Stromal cell of bone marrow (primary cell): ENCODE measurements at places on chromosomes 7 and 10.
A peak's percentile ranks its signal among the peaks of the same experiment; 100 is the strongest.

DNA sequence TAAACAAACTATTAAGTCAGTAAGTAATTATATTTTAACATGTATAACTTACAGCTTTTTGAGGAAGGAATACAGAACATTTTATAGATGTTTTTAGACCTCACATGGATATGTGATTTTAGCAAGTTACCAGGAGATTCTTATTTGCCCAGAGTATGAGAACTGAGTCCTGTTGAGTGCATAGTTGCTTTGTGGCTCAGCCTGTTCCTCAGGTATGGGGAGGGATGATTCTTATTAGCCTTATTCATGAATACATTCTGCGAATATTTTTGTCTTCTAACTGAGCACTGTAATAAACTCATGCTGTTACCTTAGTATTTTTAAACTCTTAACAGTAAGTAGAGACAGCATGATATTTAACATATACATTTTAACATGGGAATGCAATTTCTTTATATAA, 17.9 kb downstream of the BTAF1 start:
- DNase-seq, result no peak

DNA sequence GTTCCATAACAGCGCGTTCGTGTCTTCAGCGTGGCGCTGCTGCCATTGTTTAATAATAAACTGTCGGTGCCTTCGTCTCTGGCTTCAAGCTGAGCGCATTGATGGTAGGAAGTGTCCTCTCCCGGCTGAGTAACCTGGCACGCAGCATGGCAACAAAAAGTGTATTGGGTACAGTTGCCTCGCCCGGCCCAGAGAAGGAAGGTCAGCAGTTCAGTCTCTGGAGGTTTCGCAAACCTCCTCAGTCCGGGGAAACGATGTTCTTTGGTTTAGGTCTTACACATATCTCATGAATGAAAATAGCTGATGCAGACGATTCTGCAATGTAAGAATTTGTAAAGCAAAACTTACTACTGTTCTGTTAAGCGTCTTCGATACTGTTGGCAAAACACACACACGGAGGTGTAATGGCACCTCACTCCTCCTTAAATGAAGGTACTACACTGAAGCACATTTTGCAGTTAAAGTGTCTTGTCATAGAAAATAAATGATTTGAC, 739 bp upstream of the CCDC186 start:
- DNase-seq, result no peak

DNA sequence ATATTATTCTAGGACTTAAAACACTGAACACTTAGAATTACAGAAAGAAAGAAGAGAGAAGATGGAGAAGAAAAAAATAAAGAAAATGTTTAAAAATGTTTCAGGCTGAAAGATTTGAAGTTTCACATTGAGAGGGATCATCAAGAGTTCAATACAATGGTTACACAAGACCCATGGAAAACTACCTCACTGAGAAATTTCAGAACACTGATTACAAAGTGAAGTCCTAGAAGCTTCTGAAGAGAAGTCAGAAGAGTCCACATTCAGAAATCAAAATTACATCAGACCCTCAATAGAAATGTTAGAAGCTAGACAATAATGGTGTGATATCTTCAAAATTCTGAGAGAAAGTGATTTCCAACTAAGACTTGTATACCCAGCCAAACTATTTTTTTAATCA, 196.1 kb downstream of the MACC1 start:
- DNase-seq, result no peak

GRCh38 chr10:132685101-132685891, 100.7 kb downstream of the NKX6-2 start:
- DNase-seq, result no peak

DNA sequence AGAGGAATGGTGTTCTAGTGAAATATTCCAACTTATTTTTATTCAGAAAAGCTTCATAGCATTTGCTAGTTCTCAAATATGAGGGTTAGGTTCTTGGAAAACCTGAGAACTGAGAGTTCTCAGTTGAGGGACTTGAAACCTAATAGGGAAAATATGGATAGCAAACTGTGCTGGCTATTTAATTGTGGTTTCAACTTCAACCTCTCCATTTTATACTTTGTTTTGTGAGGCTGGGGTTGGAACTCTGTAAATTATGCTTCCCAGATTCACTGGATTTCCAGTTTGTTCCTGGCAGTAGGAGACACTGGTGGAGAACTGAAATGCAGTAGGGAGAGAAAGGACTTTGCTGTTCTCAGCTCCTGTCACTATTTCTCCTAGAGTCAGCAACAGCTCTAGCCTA, 52.7 kb downstream of the CDK14 start:
- DNase-seq, result no peak

DNA sequence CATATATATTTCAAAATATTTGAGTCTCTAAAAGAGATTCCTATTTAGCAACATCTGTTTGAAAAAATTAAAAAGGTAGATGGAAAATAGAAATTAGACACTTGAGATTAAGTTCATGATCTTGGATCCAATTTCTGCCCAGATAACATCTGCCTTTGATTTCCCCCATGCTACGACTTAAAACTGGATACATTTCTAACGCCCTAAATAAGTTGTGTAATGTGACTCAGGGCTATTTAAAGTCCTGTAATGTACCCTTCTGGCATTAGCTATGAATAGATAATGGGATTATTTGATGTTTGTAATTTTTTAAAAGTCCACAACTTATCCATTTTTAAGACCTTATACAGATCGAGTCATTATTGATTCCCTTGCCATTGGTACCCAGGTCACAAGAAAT, 23.4 kb downstream of the CFAP43 start:
- no peak for DNase-seq

- DNase-seq, result peak; percentile 22
Measured at GRCh38 chr10:75099952-75100763, 11.3 kb upstream of the SAMD8 start.

GRCh38 chr10:101075775-101076174, 14.0 kb downstream of the KAZALD1 start:
- no peak for DNase-seq

GRCh38 chr10:98489561-98490481, 43.1 kb upstream of the HPS1 start:
- no peak for DNase-seq

DNA sequence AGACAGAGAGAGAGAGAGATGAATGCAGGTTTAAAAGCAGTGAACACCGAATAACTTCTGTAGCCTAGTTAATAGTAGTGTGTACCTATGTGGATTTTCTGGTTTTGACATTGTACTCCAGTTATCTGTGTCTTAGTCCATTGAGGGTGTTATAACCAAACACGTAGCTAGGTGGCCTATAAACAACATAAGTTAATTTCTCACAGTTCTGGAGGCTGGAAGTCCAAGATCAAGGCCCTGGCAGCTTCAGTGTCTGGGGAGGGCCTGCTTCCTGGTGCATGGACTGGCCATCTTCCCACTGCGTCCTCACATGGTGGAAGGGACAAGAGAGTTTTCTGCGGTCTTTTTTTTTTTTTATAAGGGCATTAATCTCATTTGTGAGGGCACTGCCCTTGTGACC, 23.5 kb downstream of the AOC1 start:
- DNase-seq, result no peak

DNA sequence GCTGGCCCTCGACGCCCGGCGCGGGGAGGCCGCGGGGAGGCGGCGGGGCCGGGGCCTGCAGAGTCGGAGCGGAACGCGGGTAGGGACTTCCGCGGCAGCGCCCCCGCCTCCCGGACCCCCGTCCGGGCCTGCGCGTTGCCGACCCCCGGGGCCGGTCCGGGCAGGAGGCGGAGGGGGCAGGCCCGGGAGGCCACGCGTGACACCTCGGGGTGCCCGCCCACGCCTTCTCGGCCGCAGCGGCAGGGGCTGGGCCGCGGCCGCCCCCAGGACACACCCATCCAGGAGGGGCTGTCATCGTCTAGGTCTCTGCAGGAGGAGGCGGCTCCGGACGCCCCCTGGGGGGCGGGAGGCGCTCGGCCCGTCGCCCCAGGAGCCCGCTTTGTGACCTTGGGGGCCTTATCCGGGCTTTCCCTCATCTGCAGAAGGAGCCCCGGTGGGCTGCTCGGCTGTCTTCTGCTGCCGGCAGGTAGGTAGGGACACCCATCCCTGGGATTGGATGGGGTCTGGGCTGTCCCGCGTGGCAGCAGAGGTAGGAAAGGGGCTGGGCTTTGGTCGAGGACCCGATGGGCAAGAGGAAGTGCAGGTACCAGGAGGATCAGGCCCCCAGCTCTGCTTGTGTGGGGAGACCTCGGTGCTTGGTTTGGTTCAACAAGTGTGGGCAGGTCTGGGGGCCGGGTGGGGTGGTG, 569 bp downstream of the ZNF316 start:
- DNase-seq, result no peak

- no peak for DNase-seq
Measured at GRCh38 chr10:112969542-112969941, 19.5 kb downstream of the TCF7L2 start.

GRCh38 chr7:158289761-158290523, 297.7 kb downstream of the PTPRN2 start:
- DNase-seq, result no peak

DNA sequence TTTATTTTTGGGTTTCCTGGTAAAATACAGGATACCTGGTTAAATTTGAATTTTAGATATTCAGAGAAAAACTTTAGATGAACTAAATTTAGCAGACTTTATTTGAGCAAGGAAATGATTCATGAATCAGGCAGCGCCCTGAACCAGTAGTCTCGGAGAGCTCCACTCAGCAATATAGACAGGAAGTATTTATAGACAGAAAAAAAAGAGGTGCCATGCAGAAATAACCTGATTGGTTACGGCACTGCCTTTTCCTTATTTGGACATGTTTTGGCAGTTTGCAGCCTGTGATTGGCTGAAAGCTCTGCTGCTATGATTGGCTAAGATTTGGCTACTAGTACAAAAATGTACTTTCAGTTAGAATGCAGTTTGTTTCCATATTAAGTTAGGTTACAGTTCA, 198.3 kb upstream of the DKK1 start:
- DNase-seq, result no peak

DNA sequence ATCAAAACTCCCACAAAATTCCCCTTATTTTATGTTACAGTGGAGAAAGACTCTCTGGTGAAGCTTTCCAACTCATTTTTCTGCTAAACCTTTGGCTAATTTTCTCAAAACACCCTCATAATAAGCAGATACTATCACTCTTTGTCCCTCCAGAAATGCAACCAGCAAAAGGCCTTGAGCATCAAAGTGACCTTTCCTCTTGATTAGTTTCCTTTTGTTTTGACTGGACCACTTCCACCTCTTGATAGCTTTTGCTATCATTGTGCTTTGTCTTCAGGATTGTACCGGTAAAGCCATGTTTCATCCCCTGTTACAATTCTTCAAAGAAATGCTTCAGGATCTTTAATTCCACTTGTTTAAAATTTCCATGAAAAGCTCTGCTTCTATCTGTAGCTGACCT, 115.1 kb upstream of the SLC13A1 start:
- no peak for DNase-seq

DNA sequence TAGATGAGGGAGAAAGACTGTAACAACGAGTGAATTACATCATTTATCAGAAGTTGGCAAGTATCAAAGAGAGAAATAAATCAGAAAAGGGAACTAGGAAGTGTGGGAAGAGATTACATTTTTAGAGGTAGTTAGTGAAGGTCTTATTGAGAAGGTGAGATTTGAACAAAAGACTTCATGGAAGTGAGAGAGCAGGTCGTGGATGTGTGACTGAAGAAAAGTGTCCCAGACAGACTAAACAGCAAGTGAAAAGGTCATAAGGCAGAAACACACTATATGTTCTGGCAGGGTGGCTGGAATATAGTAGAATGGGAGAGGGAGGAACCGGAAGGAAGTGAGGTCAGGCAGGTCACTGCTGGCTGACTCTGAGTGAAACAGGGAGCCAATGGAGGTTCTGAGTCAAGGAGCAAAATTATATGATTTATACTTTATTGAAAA, 35.7 kb upstream of the RHOBTB1 start:
- no peak for DNase-seq

- no peak for DNase-seq
Measured at GRCh38 chr10:128867819-128868218, 599.2 kb upstream of the MGMT start.

GRCh38 chr10:74677951-74678350, 148.4 kb upstream of the KAT6B start:
- no peak for DNase-seq

GRCh38 chr7:50149369-50149768, 56.3 kb upstream of the ZPBP start:
- DNase-seq, result no peak
